ENCODE measurements at places on chromosomes 12 and 14.

GRCh38 chr12:94123127-94123526 is 25.2 kb upstream of the PLXNC1 start:
- DNase-seq = no peak

DNA sequence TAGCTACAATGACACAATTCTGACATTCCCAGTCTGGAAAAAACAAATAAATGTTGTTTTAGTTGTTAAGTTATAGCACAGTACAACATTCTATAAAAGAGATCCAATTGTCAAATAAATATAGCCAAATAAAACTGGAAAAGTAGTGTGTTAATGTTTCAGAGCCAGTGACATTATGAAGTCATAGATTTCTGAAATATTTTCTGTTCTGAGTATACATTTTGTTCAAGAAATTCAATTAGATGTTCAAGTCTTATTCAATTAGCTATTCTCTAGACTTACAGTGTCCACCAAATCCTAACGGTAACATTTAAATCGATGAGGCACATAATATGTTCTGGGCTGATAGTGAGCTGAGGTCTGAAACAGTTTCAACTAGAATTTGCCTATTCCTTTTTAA is 196.1 kb upstream of the ABCD2 start:
- no peak for DNase-seq

- DNase-seq = no peak
These were observed 383.7 kb downstream of the ETNK1 start for GRCh38 chr12:23008623-23009022.

- no peak for DNase-seq
These were observed 75.5 kb upstream of the CLMN start for GRCh38 chr14:95395098-95395737.

DNA sequence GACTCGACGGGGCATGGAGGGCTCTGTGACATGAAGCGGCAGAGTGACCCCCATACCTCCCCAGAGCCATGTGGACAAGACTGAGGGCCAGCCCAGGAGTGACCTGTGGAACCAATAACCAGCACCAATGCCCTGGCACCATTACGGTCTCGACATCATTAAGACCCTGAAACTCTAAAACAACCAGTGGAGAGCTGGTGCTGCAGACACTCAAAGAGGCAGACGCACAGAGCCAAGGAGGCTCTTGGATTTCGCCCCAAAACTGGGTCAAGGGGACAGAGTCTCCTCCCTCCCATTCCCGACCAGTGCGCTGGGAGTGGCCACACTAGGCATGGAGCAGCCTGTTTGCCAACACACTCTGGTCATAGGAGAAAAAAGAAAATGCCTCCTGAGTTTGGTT is 41.6 kb upstream of the VASH1 start:
- DNase-seq = no peak

- DNase-seq = no peak
These were observed 24.6 kb upstream of the UBC start for GRCh38 chr12:124939079-124939420.

DNA sequence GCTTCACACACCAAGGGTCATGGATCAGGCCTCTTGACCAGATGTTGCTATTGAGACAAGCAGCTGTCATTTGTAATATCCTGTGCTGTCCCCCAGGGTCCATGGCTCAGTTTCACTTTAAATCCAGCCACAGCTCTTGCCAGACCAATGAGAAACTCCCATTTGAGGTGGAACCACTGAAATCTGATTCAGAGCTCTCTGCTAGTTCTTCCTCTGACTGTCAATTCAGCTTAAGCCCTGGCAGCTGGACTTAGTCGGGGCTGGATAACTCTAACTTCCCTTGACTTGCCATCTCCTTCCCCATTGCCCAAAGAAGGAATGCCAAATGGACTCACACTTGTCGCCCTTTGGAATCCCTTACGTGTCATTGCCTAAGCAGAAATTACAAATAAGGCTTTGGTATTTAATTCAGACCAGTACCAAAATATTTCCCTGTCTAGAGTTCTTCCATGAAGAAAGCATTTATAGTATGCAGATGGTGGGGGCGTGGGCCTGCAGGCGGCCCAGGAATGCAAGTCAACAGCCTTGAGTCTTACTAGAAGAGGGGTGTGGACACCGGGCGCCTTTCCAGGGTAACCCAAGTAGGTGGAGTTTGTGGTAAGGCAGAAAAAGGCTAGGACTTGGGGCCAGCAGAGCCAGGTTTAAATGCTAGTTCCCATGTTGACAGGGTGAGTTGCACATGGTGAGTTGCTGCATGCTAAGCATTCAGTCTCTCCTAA is 96.9 kb upstream of the TMPO start:
- DNase-seq = no peak
